ENCODE measurements at places on chromosomes 11 and 22.

DNA sequence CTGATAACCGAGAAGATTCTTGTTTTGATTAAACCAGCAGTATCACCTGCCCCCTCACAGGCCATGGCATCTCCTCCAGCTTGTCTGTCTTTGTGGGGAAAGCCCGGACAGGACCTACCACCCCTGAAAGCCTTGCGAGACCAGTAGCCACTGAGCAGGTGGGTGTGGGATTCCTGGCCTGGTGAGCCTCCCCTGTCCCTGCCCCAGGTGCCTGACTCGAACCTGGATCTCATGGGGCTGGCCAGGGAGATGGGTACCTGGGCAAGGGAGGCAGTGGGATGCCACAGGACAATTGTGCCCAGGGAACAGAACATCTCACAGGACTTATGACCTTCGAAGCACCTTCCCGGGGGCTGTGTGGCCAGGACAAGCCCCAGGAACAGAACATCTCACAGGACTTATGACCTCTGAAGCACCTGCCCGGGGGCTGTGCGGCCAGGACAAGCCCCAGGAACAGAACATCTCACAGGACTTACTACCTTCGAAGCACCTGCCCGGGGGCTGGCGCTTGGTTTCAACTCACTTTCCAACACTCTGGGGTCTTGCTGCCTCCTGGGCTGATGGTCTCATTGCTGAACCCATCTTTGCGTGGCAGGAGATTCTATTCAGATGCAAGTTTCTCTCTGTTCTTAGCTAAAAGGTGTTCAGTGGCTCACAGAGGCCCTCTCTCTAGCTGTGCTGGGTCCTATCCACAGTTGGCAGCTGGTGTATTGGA is 854.5 kb downstream of the BRD1 start:
- no peaks in the 10 kb centered on the region for H3K36me3 ChIP-seq
- H3K4me3 ChIP-seq: no peak overlapping the region
- no peak overlapping the region for H3K27ac ChIP-seq
- no peaks in the 10 kb centered on the region for H3K4me1 ChIP-seq
- DNase-seq: no peak
- H3K27me3 ChIP-seq: no peaks in the 10 kb centered on the region

GRCh38 chr11:75588051-75588481 is 26.0 kb downstream of the SERPINH1 start:
- H3K4me3 ChIP-seq: no peak overlapping the region
- peaks cover 5% of the 10 kb centered on the region for H3K4me1 ChIP-seq
- no peak for DNase-seq
- no peak overlapping the region for H3K27ac ChIP-seq

DNA sequence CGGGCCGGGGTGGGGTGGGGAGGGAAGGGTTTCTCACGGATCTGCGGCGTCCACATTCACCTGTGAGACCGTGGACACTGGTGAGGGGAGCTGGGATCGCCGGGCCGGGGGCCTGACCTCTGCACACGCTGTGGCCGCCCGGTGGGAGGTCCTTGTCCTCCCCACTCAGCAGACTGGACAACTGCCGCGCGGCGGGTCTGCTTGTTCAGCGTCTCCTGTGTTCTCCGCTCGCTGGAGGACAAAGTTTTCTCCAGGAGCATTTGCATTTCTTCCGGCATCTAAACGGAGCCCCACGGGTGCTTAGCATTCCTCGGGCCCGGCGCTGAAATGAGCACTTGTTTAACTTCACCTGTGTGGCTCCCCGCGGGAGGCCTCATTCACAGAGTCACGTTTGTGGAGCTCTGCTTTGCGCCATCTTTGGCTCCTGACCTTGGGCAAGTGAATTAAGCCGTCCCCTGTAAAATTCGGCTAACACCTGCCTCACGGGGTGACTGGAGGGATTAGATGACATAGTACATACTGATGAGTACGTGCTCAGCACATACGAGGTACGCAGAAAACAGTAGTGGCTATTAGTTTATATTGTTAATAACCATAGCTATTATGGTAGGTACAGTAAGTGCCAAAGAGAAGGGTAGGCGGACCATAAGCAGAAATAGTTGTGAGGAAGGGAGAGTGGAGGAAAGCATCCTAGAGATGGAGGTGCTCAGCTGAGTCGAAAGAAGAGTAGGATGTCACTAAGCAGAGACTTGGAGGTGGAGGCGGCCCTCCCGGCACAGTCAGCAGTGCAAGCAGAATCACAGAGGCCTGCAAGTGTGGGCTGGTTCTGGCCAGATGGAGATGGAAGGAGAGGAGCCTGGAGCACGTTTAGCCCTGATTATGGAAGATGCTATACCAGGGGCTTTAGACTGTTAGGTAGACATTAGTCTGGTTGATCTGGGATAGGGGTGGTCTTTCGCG is 885 bp downstream of the TRMU start:
- H3K27me3 ChIP-seq: no peaks in the 10 kb centered on the region
- peak overlapping the region; percentile 86 for H3K4me3 ChIP-seq
- peaks cover 26% of the 10 kb centered on the region for H3K4me1 ChIP-seq
- H3K36me3 ChIP-seq: peaks cover 41% of the 10 kb centered on the region

- H3K36me3 ChIP-seq: peaks cover 6% of the 10 kb centered on the region
- peak overlapping the region; percentile 81 for H3K27ac ChIP-seq
- DNase-seq: no peak
- peaks cover 27% of the 10 kb centered on the region for H3K4me1 ChIP-seq
- no peaks in the 10 kb centered on the region for H3K27me3 ChIP-seq
- peak overlapping the region; percentile 70 for H3K4me3 ChIP-seq
Observed at GRCh38 chr11:44949160-44950030, 1.3 kb downstream of the TP53I11 start.

DNA sequence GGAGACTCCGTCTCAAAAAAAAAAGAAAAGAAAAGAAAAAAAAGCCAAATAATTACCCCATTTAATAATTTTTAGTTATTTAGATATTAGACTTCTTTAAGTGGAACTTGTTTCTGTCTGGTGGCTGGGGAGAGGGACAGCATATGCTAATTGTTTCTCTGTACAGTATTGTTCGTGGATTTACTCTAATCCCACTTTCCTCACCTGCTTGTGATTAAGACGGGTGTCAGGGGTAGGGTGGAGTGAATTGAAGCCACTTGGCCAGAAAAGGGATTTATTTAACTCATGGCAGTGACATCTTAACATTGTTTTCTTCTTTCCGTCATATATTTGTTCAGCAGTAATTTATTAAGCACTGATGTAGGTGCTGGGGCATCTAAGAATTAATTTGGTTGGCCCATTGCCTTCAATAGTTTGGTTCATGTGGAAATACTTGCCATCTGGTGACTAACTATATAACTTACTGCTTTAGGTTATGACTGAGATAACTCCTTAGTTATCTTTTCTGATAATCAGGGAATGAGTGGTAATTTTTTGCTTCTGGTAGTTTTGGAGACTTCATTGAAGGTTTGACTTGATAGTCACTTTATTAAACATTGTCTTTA is 4.6 kb downstream of the TNRC6B start:
- peak overlapping the region; percentile 65 for H3K27ac ChIP-seq
- no peaks in the 10 kb centered on the region for H3K27me3 ChIP-seq
- H3K36me3 ChIP-seq: no peaks in the 10 kb centered on the region
- peaks cover 45% of the 10 kb centered on the region for H3K4me1 ChIP-seq
- no peak for DNase-seq
- no peak overlapping the region for H3K4me3 ChIP-seq

DNA sequence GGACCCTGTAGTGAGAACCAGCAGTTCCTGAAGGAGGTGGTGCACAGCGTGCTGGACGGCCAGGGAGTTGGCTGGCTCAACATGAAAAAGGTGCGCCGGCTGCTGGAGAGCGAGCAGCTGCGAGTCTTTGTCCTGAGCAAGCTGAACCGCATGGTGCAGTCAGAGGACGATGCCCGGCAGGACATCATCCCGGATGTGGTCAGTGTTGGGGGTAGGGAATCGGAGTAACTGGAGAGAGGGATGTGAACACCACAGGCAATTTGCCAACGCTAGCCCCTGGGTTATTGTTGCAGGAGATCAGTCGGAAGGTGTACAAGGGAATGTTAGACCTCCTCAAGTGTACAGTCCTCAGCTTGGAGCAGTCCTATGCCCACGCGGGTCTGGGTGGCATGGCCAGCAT is 19.9 kb downstream of the MADD start:
- no peak overlapping the region for H3K27ac ChIP-seq
- no peaks in the 10 kb centered on the region for H3K27me3 ChIP-seq
- peaks cover 52% of the 10 kb centered on the region for H3K36me3 ChIP-seq
- no peaks in the 10 kb centered on the region for H3K4me1 ChIP-seq
- no peak for DNase-seq

- H3K36me3 ChIP-seq: no peaks in the 10 kb centered on the region
- H3K4me1 ChIP-seq: peaks cover 28% of the 10 kb centered on the region
- H3K4me3 ChIP-seq: no peak overlapping the region
- peak overlapping the region; percentile 85 for H3K27ac ChIP-seq
Observed at GRCh38 chr22:23282089-23282501, 101.8 kb downstream of the BCR start.

GRCh38 chr22:19871023-19871844 is 16.6 kb upstream of the GNB1L start:
- no peak overlapping the region for H3K27ac ChIP-seq
- no peaks in the 10 kb centered on the region for H3K27me3 ChIP-seq
- peaks cover 1% of the 10 kb centered on the region for H3K36me3 ChIP-seq
- no peak overlapping the region for H3K4me3 ChIP-seq
- peaks cover 58% of the 10 kb centered on the region for H3K4me1 ChIP-seq

- DNase-seq: no peak
- peaks cover 28% of the 10 kb centered on the region for H3K36me3 ChIP-seq
- H3K27ac ChIP-seq: no peak overlapping the region
- H3K27me3 ChIP-seq: no peaks in the 10 kb centered on the region
- H3K4me3 ChIP-seq: no peak overlapping the region
- H3K4me1 ChIP-seq: peaks cover 36% of the 10 kb centered on the region
Observed at GRCh38 chr22:20112623-20113511, 3.0 kb upstream of the RANBP1 start.

DNA sequence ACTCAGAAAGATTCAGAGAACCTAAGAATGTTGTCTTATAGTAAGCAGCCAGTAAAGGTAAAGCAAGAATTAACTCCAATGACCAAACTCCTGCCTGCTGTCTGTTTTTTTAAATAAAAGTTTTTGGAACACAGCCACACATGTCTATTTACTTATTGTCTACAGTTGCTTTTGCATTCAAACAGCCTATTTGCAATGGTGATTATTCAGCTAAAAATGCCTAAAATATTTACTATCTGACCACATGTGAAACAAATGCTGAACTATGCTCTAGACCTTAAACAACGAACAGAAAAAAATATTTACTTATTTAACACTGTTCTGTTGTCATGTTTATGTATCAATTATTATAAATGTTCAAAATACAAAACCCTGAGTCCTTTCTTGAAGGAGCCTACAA is 1246.6 kb downstream of the FAM181B start:
- H3K4me1 ChIP-seq: no peaks in the 10 kb centered on the region
- H3K27ac ChIP-seq: no peak overlapping the region
- DNase-seq: no peak
- H3K4me3 ChIP-seq: no peak overlapping the region

- no peak overlapping the region for H3K4me3 ChIP-seq
- H3K27me3 ChIP-seq: no peaks in the 10 kb centered on the region
- H3K4me1 ChIP-seq: no peaks in the 10 kb centered on the region
- H3K27ac ChIP-seq: no peak overlapping the region
- no peak for DNase-seq
Observed at GRCh38 chr11:121035780-121036179, 11.9 kb downstream of the TBCEL start.

DNA sequence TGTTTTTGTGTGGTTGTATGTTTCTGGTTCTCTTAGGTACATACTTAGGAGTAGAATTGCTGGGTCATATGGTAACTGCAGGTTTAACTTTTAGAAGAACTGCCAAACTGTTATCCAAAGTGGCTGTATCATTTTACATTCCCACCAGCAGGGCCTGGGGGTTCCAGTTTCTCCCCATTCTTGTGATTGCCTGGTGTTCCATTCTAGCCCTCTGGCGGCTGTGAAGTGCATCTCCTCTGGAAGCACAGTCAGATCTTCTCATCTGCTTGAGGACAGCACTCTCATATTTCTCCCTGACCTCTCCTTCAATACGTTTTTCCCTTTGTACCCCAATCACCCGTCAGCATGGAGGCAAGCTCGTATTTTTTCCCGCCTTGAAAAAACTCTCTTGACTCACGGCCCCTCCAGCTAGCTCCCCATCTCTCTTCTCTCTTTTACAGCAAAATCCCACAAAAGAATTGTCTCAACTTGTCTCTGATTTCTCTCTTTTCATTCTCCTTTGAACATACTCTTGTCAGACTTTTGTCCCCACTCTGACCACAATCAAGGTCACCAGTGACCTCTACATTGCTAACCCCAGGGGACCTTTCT is 56.8 kb upstream of the THY1 start:
- H3K4me3 ChIP-seq: no peak overlapping the region
- H3K4me1 ChIP-seq: peaks cover 22% of the 10 kb centered on the region
- no peaks in the 10 kb centered on the region for H3K27me3 ChIP-seq
- H3K27ac ChIP-seq: no peak overlapping the region

DNA sequence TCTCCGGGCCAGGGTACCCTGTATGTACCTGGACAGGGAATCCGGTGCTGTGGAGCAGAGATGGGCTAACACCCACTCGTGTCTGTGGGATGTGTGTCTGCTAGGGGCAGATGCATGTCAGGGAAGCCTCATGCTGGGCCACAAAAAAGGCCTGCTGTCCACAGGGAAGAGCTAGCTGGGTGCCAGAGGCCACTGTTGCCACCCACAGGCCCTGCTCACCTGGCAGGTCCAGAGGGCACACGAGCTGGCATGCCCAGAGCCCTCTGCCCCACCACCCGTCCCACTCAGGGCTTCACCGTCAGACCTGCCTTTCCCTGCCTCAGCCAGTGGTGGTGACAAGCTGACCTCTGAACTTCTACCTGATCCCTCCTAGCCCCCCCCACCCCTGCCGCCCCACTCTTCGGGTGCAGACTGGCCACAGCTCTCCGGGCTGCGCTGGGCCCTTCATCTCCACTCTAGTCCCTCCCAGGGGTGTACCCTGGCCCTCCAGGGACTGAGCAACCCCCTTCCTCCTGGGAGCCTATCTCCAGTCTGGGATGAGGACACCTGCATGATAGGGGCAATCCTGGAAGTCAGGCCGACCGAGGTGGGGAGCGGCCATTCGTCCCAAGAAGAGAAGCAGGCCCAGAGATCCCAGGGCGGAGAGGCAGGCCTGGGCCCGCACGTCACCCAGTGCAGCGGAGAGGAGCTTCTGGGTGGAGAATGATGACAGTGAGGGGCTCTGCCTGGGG is 1.4 kb downstream of the SLC25A22 start:
- peaks cover 29% of the 10 kb centered on the region for H3K4me1 ChIP-seq
- H3K36me3 ChIP-seq: peaks cover 4% of the 10 kb centered on the region
- peak overlapping the region; percentile 65 for H3K4me3 ChIP-seq
- no peak for DNase-seq
- H3K27me3 ChIP-seq: no peaks in the 10 kb centered on the region

DNA sequence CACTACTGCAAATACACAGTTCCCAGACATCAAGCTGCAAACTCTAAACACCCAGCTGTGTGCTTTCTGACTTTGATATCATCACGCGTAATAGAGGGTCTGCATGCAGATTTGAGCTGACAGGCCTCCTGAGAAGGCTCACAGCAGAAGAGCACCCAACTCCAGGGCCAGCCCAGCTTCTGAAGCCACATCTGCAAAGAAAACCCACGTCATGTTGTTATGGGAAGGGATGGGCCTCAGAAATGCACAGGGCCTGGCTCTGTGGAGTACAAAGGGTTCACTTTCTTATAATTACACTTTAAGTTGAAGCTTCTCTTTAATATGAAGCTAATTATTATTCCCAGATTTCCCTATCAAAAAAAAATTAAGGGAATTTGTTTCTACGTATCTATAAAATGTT is 927.9 kb downstream of the NTM start:
- no peak overlapping the region for H3K4me3 ChIP-seq
- DNase-seq: no peak
- H3K36me3 ChIP-seq: no peaks in the 10 kb centered on the region
- no peaks in the 10 kb centered on the region for H3K27me3 ChIP-seq
- H3K4me1 ChIP-seq: no peaks in the 10 kb centered on the region

- DNase-seq: no peak
- H3K36me3 ChIP-seq: no peaks in the 10 kb centered on the region
- no peak overlapping the region for H3K27ac ChIP-seq
- no peak overlapping the region for H3K4me3 ChIP-seq
Observed at GRCh38 chr22:25061605-25062376, 109.3 kb downstream of the KIAA1671 start.

Data from esophagus squamous epithelium (tissue), 5 donors.